ENCODE measurements at places on chromosomes 1 and 21. TPM values are rescaled to one million over a fixed set of nuclear protein-coding genes. Genes with fewer than 3 reads are reported as not detected.

The RIMS3 gene
- total RNA-seq = 4.1 TPM

The COL6A2 gene
- total RNA-seq = 3,737 TPM

The MROH7 gene
- total RNA-seq = 24.1 TPM

The TLCD4 gene
- 12.2 TPM for total RNA-seq

The KRTAP19-1 gene
- not detected for total RNA-seq

The TFF3 gene
- 102 TPM for total RNA-seq

The KHDRBS1 gene
- 21.4 TPM for total RNA-seq

Measured in stomach (tissue), 19 donors.